ENCODE measurements at places on chromosomes 5 and 9.

GRCh38 chr9:21837501-21837900, 35.1 kb downstream of the MTAP start:
- no peak for DNase-seq

DNA sequence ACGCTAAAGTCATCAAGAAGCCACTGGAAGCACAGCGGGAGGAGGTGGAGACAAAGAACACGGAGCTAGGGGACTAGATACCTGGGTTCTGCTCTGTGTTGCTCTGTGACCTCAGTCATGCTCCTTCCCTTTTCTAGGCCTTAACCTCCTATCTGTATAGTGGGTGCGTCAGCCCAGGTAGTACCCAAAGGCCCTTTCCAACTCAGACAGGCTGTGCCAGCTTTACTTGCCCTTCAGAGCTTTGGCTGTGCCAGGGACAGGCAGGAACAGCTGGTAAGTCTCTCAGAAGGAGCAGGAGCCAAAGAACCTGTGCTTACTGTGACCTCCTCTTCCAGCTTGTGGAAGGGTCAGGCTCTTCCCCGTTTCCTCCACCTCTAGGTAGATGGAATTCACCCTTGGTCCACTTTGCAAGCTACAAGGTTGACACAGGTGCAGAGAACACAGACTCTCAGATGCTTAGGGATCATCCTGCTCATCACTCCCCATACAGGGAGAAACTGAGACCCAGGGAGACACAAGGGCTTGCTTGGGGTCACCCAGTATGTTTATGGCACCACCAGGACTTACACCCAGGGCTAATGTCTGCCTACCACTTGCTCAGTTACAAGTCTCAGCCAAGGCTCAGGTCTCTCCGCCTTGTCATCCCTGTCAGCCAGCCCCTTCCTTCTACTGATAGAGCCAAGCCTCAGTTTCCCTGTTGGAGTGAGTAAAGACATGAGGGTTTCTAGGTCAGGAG, 1.7 kb downstream of the CCDC69 start:
- DNase-seq = no peak

GRCh38 chr5:67842806-67843205, 372.8 kb upstream of the PIK3R1 start:
- no peak for DNase-seq

DNA sequence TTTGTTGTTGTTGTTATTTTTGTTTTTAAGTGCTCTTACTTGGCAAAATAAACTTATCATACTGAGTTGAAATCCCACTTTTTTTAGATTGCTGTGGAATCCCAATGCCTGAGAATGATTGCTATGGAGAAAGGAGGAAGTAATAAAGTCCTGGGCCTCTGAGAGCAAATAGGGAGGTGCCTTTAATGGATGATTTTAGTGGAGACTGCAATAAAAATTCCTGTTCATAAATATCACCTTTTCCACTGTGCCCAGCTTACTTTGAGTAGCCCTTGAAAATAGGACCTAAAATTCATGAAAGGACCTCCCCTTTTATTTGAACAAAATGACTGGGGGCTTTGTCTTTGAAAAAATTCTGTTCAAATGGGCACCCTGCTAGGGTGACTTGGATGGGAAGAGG, 21.8 kb upstream of the ANKH start:
- no peak for DNase-seq

- no peak for DNase-seq
Measured at GRCh38 chr5:113900816-113901215, 387.3 kb downstream of the YTHDC2 start.

- DNase-seq = no peak
Measured at GRCh38 chr5:123091298-123092222, 2.5 kb downstream of the PRDM6 start.

DNA sequence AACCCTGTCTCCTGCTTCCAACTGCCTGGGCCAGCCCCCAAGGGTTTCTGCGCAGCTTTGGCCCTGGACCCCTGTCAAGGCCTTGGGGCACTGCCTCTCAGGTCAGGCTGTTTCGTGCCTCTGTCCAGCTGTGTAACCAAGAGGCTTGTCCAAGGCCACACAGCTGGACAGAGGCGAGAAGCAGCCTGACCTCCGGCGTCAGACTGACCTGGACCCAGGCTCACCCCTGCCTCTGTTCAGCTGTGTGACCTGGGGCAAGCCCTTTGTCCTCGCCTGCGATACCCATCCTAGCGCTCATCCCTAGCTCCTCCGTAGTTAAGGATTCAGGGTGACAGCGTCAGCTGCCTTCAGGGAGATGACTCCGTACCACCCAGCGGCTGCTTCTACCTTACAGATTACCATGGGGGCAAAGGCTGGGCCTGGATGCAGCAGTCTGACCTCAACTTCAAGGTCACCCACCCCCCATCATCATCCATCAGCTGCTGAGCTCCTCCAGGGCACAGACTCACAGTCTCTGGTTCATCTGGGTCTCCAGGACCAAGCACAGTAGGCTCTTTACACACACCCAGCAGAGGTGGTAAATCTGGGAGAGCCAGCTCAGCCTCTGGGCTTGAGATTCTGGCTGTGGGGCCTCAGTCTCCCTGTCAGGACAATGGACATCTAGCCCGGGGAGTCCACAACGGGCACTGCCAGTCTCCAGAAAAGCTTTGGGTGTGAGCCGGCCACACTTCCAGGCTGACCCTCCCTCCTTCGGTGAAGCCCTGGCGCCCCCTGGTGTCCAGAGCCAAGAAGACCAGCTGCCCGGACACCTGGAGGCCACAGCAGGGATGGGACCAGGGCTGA, 7.9 kb downstream of the AK1 start:
- peak; percentile 71 for DNase-seq

- DNase-seq = no peak
Measured at GRCh38 chr5:29697785-29698414, 1495.6 kb upstream of the CDH6 start.

- DNase-seq = no peak
Measured at GRCh38 chr5:13994621-13995253, 50.2 kb upstream of the DNAH5 start.

- DNase-seq = no peak
Measured at GRCh38 chr5:149837680-149838269, 106.8 kb downstream of the PDE6A start.

DNA sequence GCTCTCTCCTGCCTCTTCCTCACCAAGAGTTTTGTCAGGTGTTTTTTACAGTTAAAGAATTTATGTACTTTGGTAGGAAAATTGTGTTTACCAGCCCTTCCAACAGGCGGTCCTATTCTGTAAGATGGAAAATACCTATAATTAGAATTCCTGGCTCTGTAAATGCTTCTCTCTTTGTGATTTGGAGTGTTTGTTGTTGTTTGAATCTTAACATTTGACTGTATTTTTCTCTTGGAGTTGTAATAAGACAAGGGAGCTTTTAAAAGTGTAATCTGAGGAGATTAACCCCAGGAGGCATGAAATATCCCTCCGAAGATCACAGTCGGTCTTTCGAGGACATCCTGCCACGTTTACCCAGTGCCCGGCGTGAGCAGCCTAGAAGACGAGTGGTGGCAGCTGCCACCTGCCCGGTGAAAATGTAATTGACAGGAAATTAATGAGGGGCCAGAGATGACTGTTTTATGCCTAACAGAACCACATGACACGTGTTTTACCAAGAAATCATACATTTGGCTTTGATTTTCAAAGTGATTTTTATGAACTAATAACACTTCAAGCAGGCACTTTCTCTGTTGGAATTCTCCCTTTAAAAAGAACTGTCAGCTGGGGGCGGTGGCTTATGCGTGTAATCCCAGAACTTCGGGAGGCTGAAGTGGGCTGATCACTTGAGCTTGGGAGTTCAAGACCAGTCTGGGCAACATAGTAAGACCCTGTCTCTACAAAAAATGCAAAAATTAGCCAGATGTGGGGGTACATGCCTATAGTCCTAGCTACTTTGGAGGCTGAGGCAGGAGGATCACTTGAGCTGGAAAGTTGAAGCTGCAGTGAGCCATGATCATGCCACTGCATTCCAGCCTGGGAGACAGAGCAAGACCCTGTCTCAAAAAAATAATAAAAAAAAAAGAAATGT, 20.0 kb downstream of the ANKRD33B start:
- no peak for DNase-seq

DNA sequence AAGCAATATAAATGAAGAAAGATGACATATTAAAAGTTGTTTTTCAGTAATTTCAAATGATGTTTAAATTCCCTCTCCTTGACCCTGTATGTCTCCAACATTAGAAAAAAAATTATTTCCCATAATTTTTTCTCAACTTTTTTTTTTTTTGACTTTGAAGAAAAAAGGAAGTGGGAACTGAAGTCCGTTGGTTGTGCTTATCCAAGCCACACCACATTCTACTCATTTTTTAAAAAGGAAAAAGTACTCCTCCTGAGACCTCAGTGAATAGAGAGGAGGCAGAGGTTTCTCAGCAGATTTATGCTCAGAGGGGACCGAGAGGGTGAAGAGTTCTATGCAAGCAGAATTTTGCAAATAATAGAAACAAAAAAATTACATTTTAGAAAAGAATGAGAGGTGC, 123.3 kb downstream of the PCSK5 start:
- DNase-seq = no peak

GRCh38 chr5:91311697-91312501, 71.2 kb downstream of the ARRDC3 start:
- DNase-seq = peak; percentile 53

- no peak for DNase-seq
Measured at GRCh38 chr5:54832858-54833257, 152.5 kb downstream of the ESM1 start.

GRCh38 chr5:110338341-110339083, 388.0 kb downstream of the TMEM232 start:
- no peak for DNase-seq

- no peak for DNase-seq
Measured at GRCh38 chr9:132006677-132007370, 72.8 kb downstream of the MED27 start.

- no peak for DNase-seq
Measured at GRCh38 chr9:137299938-137300337, 2.1 kb downstream of the NRARP start.

DNA sequence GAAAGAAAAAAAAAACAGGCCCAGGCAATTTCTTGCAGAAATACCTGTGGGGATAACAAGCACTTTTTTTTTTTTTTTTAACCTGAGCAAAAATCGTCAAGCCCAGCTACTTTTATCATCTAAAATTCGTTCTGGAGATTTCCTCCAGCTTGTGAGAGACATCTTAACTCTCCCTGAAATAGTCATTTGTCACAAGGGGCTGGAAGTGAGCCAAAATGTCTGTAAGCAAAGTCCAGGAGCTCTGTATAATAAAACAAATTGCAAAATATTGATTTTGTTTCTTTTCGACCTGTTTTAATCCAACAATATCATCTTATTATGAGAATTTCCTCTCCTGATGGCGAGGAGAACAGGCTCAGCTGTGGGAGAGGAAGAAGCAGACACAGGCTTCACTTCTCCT, 168.4 kb downstream of the TTLL11 start:
- no peak for DNase-seq

DNA sequence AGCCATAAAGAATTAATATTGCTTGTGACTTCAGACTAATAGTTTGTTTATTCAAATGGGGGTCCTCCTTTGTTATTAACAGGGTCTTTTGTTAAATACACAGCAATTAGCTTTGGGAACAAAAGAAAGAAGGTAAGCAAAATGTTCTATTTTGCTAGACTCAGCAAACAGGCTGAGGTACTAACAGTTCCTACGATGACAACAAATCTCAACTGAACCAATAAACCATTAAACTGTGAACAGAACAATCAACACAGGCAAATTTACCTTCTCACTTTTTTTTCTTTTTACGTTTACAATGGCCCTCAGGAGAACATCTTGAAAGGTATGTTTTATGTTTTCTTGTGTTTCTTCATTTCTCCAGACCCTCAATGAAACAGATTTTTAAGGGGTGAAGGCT, 207.2 kb downstream of the NFIB start:
- no peak for DNase-seq

DNA sequence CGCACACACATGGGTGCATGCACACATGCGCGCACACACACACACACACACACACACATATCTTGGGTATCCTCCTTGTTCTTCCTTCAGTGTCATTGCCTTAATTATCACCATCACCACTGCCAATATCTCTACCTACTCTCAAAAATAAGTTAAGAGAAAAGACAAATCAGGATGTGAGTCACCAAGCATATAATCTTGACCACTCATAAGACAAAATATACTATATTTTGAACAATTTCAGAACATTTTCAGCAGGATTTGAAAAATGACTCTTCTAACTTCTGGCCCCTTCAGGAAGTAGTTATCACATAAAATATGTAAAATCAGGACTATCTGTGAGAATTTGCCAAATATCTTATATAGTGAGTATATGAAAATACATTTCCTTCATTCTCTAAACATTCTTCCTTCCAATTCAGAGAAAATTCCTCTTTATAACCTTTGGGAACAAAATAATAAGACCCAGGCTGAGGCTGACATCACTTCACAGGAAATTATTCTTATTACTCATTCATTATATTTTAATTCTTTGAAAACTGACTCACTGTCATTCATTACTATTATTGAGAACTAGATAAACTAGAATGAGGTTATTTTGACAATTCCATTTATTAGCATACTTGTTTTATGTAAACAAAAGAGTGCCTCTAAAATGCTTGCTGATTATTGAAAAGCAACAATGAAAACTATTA, 772.0 kb upstream of the ACO1 start:
- DNase-seq = no peak

DNA sequence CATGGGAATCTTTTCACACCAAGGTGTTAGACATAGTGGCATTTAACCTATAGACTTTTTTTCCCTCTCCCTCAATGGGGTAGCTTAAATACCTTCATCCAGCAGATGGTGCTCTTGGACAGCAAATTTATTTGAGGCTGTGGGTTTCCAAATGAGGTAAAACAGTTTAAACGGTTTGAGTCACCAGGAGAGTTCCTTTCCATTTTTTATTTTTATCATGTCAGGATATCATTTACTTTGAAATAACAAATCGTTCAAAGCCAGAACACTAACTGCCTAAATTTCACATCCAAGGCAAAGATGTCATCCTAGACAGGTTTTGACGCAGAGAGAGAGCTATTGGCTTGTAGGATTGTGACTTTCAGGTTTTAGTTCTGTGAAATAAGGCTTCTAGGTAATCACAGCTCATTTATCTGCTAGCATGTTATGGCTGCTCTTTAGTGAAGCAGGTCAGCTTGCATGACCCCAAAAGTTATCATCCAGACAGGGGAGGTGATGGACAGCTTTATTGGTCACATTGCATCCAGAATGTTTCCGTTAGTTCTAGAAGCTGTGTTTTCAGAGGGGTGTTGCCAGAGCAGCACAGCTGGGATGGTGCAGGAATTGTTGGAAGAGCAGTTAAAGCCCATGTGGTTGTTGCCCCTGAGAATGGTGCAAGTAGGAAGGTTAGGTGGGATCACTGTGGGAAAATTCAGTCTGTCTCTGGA, 69.8 kb downstream of the KDM4C start:
- peak; percentile 8 for DNase-seq

- DNase-seq = no peak
Measured at GRCh38 chr5:36689225-36689624, 82.8 kb downstream of the SLC1A3 start.

GRCh38 chr9:76438841-76439588, 20.0 kb upstream of the GCNT1 start:
- no peak for DNase-seq

DNA sequence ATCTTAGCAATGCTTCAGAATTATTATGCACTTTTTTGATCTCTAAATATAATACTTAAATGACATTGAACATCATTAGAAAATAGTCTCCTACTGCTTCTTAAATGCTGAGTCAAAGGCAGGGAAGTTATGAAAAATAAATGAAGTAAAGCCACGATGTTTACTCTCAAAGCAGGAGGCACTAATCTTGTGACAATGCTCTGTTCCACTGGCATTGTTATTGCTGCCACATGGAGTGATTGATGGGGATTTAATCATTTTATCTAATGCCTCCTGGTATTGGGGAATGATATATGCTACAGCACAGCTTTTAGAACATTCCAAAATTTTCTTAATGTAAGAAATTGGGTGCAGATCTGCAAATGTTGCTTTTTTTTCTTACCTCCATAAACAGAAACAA, 1655.4 kb upstream of the NUDT12 start:
- no peak for DNase-seq

GRCh38 chr5:142540922-142541422, 144.9 kb downstream of the FGF1 start:
- DNase-seq = no peak

All from effector CD4-positive, alpha-beta T cell (primary cell).